ENCODE measurements at places on chromosomes 11 and 22. TPM values are rescaled to one million over a fixed set of nuclear protein-coding genes. Genes with fewer than 3 reads are reported as not detected.

- no peak overlapping the region for H3K27ac ChIP-seq
- no peaks in the 10 kb centered on the region for H3K36me3 ChIP-seq
- no peak for DNase-seq
- H3K4me3 ChIP-seq = no peak overlapping the region
- no peaks in the 10 kb centered on the region for H3K27me3 ChIP-seq
These were observed 21.7 kb downstream of the CCDC81 start for GRCh38 chr11:86396396-86396795.

- no peak overlapping the region for H3K27ac ChIP-seq
- no peaks in the 10 kb centered on the region for H3K36me3 ChIP-seq
- H3K4me1 ChIP-seq = peaks cover 25% of the 10 kb centered on the region
These were observed 127.5 kb downstream of the SIK3 start for GRCh38 chr11:116970485-116971292.

GRCh38 chr11:69644071-69644961 is 3.4 kb downstream of the CCND1 start:
- H3K27ac ChIP-seq = no peak overlapping the region
- H3K27me3 ChIP-seq = peaks cover 20% of the 10 kb centered on the region
- H3K36me3 ChIP-seq = no peaks in the 10 kb centered on the region
- H3K4me3 ChIP-seq = peak overlapping the region; percentile 59
- DNase-seq = peak; percentile 53

DNA sequence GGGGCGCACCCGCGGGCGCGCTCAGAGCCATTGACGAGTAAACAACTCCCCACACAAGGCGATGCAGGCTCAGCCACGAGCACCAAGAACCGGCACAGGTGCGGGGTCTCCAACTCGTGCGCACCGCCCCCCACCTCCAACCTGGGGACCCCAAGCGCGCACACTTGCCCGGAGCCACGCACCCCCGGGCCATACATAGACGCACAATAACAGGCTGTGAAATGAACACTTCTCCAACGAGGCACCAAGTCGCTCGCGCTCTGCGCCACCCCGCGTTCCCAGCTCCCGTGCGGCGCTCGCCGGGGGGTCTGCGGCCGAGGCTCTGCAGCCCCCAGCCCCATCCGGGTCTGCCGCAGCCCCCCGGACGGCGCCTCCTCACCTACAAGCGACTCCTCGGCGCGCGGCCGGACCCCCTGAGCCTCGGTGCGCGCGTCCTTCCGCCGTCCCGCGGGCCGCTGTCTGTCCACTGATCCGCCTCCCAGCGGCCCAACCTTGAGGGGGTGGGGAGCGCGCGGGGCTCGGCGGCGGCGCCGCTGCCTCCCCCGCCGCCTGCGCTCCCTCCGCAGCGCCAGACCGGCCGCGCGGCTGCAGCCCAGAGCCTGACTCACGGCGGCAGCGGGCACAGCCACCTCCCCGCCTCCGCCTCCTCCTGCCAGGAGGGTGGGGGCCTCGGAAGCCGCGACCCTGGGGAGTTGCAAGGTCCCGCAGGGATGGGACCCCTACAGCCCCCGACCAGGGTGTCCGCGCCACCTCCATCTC is 1.6 kb downstream of the IFITM10 start:
- no peak for DNase-seq
- no peak overlapping the region for H3K27ac ChIP-seq
- peaks cover 12% of the 10 kb centered on the region for H3K27me3 ChIP-seq
- H3K4me3 ChIP-seq = peak overlapping the region; percentile 30

The SLC25A17 gene
- total RNA-seq = 31.0 TPM

The APOA5 gene
- total RNA-seq = not detected

Measured in natural killer cell treated with Interleukin-12 subunit alpha and Interleukin-12 subunit beta and Interleukin-15 and Interleukin-18, amount 100 ng/mL, for 72 hours (primary cell).